COLO829 (cell line): ENCODE measurements at places on chromosomes 12 and 14.

DNA sequence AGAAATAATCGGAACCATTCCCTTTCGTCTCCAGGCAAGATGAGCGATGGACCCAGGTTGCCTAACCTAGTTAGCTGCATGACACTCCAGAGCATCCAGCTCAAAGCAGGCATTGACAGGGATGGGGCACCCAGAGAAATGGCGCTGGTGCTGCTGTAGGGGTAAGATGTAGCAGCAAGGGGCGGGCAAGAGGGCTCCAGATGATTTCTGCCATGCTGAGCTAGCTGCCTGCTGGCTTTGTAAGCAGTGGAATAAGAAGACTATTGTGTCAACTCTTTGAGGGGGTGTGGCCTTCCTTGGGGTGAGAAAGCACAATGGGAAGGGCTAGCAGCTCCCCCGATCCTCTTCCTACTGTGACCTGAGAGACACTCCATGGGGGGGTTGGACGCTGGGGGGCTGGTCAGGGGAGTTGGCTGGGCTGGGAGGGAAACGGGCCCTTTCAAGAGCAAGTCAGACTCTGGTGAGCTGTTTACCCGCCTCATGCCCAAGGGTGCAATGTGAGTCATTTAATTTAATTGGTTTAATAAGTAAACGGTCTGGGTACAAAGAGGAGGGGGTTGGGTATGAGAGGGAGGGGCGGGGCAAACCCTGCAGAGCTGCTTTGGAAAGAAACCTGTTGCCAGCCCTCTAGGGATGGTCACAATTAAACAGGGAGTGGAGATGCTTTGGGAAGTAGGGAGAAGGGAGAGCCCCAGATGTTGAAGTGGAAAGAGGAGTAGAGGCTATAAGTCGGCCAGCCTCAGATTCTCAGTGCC lies 50.5 kb downstream of the B4GALNT3 start:
- DNase-seq: peak; percentile 80

DNA sequence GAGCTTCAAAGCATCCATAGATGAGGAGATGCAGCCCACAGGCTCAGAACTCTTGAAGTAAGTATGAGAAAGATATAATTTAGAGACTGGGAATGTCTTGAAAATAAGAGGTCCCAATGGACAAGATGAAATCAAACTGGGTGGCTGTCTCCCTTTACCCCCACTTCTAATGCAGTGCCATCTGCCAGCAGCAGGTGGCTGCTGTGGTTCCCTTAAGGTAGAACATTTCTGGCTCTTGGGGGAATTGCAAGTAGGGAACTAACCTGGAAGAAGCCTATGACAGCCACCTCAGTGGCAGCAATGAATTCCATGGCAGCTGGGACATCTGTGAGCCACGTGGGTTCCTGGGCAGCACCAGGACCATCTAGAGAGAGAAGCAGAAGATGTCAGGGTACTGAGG lies 648 bp downstream of the ERP27 start:
- no peak for DNase-seq

DNA sequence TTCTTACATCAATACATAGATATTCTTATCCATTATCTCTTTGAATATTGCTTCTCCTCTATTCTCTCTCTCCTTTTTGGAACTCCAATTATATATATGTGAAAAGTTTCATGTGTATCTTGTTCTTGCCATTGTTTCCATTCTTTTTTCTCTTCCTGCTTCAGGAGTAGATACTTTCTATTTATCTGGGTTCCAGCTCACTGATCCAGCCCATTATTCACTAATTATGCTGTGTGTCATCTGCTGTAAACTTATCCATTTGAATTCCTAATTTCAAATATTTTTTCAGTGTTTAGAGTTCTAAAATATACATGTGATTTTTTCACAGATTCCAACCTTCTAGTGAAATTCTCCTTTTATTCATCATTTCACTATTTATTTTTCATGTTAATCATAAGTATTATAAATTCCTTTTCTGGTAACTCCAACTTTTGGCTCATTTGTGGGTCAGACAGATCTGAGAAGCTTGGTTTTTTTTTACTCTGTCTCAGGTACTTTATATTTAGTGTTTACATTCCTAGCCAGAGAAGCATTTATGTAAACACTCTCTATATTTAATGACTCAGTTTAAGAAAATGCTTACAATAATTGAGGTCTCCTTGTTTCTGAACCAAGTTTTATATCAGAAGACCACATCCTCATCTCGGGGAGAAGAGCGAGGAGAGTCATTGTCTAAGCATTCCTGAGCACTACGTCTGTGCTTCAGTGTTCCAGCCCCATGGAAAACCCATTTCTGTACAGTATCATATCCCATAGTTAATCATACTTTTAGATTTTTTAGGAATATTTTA lies 15.9 kb upstream of the AMIGO2 start:
- no peak for DNase-seq

- DNase-seq: no peak
These were observed 34.6 kb downstream of the LTBP2 start for GRCh38 chr14:74577247-74577947.

DNA sequence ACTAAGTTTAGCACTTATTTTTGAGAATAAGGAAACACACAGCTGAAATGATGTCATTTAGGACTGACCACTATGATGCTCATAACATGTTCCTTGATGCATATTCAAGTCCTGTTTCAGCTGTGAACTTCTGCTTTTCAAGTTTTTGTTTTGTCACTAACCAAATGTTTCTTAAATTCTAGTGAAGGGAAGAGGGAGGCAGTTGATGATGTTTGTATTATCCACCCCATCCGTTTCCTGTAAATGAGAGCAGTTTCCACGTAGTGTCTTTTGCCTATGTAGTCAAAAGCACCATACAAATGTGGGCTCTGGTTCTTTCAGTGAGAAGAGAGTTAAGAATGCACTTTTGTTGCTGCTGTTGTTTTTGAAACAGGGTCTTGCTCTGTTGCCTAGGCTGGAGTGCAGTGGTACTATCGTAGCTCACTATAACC lies 491.8 kb downstream of the PCNX1 start:
- DNase-seq: no peak

GRCh38 chr14:51860164-51860824 lies at the start of gene GNG2:
Gene GNG2, plus strand, starts transcription at chr14:51860612. Its CDS starts 90,067 bp downstream, at chr14:51950679.
- DNase-seq: peak; percentile 54
